ENCODE measurements at places on chromosomes 13 and 19.

DNA sequence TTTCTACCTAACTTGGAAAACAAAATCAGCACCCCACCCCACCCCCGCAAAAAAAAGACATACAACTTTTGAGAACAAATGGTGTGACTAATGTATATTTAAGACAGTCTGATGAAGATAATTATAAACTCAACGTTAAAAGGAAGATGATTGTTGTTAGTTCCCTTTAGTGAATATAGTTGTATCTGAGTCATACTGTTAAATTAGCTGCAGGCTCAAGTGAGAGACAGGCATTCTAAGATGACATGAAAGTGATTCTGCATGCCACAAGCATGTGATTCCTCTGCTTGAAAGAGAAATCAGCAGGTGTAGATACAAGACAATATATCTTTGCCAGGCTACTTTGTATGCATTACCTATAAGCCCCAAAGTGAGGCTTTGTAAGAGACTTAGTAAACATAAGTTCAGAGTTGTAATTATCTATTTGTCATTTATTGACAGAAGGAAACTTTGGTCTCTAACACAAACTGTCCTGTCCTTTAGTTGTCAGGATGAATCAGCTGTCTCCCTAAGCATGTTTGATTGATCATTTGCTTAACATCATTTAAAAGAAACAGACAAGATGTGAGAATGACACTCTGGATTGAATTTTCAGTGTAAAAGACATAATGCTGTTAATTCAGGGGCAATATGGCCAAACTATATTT is 319.4 kb upstream of the HTR2A start:
- DNase-seq: no peak

DNA sequence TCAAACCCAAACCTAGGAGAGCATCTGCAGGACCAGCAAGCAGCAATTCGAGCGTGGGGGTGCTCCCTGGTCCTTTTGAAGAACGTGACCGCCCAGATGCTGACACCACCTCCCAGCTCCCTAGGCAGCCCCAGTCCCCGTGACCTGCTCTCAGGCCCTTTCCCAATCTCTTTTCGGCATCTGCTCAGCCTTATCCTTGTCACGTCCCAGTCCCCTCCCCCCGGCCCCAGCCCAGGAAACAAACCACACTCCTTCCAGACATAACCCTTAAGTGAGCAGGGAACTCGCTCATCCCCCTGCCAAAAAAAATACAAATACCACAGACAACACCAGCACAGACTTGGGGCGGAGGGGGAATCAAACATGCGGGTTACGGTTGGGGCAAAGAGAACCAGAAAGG is 3.3 kb downstream of the MLLT1 start:
- no peak for DNase-seq

DNA sequence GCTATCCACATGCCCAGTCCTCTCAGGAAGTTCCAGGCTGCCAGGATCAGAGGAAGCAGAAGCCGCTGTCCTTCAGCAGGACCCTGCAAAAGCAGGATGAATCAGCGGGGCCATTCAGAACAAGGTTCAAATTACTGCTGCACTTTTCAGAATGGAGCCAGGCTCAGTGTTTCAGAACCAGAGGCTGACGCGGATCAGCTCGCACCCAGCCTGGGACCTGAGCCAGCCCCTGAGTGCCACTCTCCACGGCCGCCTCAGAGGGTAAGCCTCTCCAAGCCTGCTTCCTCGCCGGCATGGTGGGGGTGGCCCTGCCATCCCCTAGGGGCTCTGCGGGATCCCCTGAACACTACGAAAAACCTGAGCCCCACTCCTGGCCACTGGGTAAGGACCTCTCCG is 24.7 kb downstream of the RASA3 start:
- DNase-seq: no peak

DNA sequence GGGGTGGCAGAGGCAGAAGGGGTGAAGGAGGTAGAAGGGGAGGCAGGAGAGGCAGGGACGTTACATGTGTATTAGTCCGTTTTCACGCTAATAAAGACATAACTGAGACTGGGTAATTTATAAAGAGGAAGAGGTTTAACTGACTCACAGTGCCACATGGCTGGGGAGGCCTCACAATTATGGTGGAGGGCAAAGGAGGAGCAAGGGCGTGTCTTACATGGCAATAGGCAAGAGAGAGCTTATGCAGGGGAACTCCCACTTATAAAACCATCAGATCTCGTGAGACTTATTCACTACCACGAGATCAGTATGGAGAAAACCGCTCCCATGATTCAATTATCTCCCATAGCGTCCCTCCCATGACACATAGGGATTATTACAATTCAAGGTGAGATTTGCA is 19.0 kb upstream of the ACOD1 start:
- no peak for DNase-seq

GRCh38 chr13:77733674-77734073 is 36.2 kb downstream of the SLAIN1 start:
- no peak for DNase-seq
